ENCODE measurements at places on chromosomes 2 and 18.

DNA sequence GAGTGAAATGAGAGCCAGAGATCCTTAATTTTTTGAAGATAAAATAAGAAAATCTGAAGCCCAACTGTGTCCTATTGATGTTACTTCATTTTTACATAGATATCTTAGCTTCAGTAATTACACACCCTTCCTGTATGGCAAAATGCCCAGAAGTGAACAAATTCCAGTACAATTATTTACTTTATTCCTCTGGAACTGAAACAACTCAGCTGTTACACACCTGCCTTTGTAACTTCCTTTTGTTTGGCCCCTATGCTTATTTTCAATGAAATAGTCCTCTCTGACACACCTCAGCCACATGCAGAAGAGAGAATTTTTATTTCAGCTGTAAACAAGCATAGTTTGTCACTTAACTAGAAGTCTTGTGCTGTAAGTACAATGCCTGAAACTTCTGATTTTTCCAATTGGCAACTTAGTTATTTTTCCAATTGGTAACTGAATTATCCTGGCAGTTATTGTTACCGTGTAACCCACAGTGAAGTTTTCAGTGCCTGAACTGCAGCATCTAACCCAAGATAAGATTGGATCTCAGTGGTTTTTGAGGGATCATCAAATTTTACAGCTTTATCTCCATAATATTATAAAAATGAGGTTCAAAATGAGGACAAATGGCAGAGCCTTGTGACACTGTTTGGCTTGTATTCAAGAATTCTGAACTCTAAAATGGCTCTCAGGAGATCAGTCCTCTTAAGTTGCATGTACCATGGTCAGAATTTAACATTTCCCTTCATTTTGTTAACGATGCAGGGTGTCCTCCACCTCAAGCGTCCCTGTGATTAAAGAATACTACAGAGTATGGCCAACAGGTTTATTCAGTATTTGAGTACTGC, 82.6 kb downstream of the PKP4 start:
- peak; percentile 68 for DNase-seq

- no peak for DNase-seq
Observed at GRCh38 chr2:35783723-35784122, 571.9 kb upstream of the CRIM1 start.

DNA sequence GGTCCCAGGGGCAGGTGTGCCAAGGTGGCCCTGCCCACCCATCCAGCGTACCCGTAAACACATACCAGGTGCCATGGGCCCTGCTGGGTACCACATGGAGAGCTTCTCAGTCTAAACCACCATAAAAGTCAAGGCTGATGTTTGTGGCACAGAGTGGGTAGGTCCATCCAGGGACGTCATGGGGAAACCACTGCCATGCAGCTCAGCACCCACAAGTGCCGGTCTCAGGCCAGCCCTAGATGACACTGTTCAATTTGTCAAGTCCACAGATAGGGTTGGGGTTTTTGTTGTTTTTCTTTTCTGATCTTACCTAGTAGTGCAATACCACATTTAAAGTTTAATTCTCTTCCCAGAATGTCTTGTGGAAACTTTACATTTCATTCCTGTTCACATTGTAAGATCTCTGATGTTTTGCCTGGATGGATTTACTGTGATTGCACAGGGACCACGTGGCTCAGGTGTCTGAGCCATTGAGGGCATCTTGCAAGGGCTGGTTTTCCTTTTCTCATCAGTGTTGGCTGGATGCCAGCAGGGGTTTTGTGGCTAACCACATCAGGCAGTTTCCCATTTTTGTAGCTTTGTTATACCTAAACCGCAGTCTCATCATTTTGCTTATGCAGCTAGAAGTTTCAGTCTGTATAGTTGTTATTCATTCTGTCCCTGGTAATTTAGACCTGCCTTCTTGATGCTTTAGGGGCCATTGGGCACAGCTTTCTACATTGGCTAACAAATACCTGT, 64.7 kb downstream of the STK25 start:
- DNase-seq: peak; percentile 26

DNA sequence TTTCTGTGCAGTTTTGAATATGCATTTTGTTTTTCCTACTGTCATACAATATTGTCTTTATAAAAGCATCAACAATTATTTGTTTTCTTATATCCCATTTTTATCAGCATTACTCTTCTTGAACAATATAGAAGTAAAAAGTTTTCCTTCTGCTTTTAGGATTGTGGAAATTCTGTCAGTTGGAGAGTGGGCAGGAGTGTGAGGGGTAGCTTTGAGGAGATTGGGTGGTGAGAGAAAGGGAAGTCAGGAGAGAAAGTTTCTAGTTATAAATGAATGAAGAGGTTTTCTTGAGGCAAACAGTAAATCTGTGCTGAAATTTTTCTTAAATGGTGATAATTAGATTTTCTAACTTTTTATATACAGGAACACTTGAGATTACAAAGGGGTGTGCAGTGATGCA, 151.7 kb upstream of the NOSTRIN start:
- DNase-seq: no peak

GRCh38 chr2:37501113-37501512, 156.7 kb downstream of the QPCT start:
- no peak for DNase-seq

- DNase-seq: peak; percentile 19
Observed at GRCh38 chr2:43345391-43345813, 119.0 kb upstream of the ZFP36L2 start.

- DNase-seq: peak; percentile 72
Observed at GRCh38 chr2:120669121-120669952, 66.3 kb upstream of the GLI2 start.

DNA sequence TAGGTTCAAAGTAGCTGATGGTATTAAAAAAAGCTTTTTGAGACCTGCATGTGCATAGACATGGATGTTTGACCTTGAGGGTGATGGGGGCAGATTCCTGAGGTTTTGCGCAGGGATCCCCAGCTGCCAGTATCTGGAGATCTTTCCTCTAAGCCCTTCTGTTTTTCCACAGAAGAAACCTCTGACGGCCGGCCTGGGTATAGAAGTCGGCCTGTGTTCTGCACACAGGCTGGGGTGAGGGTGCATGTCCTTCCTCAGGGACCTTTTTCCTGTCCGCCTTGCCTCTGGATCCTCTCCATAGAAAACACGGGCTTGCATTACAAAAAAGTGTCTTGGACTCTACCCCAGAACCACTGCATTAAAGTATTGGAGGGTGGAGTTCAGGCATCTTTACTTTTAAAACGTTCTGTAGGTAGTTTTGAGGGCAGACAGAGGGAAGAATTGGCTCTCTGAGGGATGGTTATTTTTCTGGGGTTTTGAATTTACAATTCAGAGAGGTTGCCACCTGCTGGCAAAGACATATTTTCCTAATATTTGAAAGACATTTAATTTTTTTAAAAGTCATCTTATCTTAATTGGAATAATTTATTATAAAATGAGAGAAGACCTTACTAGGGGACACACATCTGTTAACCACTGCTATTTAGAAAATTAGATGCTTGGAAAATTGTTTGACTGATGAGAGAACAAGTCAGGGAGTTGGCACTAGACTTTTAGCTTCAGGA, 350.6 kb downstream of the DCDC2C start:
- DNase-seq: peak; percentile 5

- peak; percentile 38 for DNase-seq
Observed at GRCh38 chr2:179991344-179991743, 15.8 kb downstream of the CWC22 start.

DNA sequence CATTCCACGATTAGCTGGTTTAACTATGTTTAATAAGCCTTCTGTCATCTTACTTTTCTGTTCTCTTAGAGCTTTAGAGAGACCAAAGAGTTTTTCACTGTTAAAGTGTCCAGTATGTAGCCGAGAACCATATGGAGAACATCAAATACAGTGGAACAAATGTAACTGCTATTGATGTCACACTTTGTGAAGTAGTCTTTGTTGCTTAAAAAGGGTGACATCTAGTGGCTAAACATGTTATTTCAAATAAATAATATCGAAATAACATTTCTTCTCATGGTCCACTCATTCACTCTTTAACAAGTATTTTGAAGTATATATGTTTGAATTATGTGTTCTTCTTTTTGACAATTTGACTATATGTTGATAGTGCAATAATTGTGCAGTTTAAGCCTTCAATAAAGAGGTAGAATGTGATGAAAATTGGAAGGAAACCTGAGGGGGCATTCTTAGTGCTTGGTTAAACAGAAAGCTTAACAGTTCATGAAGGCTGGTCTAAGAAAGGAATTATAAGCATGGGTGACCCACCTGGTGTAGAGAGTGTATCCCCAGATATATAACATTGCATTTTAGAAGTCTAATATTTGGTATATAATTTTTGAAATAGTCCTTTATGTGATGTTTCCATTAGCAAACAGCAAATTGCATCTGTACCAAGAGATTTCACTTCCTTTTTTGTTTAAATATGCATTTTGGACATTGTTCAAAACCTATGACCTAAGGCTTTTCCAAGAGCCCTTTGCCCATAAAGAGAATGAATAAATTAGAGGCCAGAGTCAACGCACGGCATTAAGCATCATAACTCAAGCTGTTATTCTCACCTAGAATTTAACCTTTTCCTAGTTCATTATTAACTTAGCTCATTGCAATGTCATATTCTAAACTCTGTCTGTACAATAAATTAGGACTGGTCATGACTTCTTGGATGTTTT, 112.1 kb downstream of the KYNU start:
- DNase-seq: peak; percentile 60

DNA sequence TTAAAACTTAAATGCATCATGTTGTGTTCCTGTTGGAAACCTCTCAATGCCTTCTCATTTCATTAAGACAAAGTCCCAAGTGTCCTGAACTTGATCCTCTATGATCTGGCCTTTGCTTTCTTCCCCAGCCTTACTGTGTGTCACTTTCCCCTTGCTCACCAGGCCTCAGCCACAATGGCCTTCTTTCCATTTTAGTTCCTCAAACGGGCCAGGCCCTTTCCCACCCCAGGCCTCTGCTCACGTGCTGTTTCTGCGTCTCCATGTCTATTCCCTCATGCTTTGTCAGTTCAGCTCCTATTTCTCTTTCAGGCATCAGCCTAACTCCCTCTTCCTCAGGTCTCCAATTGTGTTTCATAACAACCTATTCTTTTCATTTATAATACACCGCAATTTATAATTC, 19.5 kb downstream of the CXCR4 start:
- DNase-seq: no peak

GRCh38 chr2:118968961-118969733, 27.2 kb downstream of the MARCO start:
- DNase-seq: peak; percentile 55

DNA sequence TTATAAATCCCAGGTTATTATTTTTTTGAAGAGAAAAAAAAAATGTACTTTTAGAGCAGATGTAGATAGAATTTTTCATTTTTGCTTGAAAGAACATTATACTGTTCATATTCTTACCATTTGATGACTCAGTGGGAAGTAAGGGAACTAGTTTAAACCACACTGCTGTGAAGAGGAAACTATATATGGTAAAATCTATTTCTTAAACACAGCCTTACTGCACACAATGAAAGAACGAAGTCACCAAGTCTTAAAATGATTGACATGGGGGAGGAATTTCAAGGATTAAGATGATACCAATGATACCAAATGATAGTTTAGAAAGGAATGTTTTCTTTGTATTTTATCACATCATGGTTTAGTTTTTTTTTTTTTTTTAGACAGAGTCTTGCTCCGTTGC, 5.0 kb downstream of the ACTR2 start:
- DNase-seq: peak; percentile 84
